ENCODE measurements at places on chromosomes 1 and 21.

DNA sequence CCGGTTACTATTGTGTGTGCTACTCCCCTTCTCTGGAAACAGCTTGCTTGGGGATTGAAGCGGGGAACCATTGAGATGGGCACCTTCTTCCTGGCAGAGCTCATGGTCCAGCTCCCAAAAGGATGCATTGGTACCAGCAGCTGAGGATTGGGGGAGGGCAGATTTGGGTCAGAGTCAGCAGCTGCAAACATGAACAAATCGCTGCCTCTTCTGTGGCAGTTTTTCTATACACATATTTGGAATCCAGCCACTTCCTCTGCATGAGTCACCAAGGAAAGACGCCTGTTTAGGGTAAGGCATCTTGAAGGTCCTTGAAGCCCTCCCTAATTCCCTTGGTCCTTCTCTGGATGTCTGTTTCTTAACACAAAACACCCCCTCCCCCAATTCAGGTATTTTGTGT is 104.7 kb downstream of the DAB1 start:
- no peak for DNase-seq

- no peak for DNase-seq
These were observed 52.2 kb downstream of the PHACTR4 start for GRCh38 chr1:28421744-28422143.

GRCh38 chr1:112322983-112323678 is 72.9 kb upstream of the CTTNBP2NL start:
- DNase-seq: no peak

DNA sequence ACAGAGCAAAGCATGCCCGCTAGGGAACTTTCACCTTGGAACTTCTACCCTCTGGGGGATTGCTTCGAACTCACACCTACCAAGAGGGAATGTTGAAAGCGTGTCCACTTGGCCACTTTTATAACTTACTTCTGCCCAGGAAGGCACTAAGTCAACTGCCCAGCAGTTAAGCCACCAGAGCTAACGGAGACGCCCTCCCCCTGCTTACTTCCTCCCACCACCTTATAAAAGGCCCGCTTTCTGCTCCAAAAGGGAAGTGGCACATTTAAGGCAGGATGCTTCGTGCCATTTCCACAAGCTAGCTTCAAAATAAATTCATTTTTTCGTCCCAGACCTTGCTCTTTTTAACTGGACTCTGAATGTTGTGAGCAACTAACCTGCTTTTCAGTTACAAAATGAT is 3.2 kb upstream of the AK2 start:
- no peak for DNase-seq

GRCh38 chr21:35743571-35743970 is 316.8 kb downstream of the SETD4 start:
- DNase-seq: no peak

DNA sequence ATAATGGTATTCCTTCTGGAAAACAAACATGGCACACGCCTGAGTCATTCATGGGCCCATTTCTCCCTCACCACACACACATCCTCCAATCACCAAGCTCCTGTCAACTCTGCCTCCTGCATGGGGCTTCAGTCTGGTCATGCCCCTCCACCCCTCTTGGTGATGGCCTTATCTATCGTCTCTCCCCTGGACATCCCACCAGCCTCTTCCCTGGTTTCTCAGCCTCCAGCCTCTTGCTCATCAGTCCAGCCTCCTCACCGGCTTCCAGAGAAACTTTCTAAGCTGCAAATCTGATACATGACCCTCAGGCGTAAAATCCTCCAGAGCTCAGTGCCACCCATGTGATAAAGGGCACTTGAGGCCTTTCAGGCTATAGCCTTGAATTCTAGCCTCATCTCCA is 243.9 kb downstream of the FOXD2 start:
- no peak for DNase-seq

GRCh38 chr21:45178971-45179370 is 104.6 kb downstream of the ADARB1 start:
- no peak for DNase-seq

- no peak for DNase-seq
These were observed 87.3 kb upstream of the CD53 start for GRCh38 chr1:110785612-110786011.

DNA sequence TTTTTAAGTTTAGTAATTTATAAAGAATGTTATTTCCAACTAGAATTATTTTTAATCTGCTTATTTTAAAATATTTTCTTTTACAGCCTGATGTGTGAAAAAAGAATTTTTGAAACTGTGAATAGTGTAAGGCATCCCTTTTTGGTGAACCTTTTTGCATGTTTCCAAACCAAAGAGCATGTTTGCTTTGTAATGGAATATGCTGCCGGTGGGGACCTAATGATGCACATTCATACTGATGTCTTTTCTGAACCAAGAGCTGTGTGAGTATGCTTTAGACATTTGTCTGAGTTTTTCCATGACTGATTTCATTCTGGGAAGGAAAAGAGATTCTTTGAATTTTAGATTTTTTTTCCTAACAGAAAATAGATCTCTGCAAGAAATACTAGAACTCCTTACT is 77.9 kb downstream of the GTF2B start:
- DNase-seq: no peak

GRCh38 chr1:240572328-240572727 is 39.6 kb downstream of the GREM2 start:
- DNase-seq: no peak

DNA sequence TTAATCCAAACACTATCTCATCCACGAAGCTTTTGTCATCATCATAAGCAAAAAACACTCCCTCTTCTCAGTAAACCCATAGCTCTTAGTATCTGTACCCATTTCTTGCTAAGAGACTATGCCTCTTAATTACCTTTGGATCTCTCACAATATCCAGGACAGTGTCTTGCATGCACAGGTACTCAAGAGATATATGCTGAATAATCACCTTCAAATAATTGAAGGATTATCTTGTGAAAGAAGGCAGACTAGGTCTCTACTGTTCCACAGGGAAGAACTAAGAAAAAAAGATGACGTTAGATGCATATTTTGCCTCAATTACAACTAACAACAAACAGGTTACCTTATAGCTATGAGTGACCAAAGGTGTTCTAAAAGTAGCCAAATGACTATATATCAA is 11.5 kb downstream of the FOXJ3 start:
- no peak for DNase-seq

- no peak for DNase-seq
These were observed 20.1 kb downstream of the PRKACB start for GRCh38 chr1:84164161-84164560.

GRCh38 chr1:44817771-44818495 is 9.6 kb downstream of the BTBD19 start:
- no peak for DNase-seq

GRCh38 chr1:202954057-202954745 is 3.9 kb downstream of the ADIPOR1 start:
- no peak for DNase-seq

DNA sequence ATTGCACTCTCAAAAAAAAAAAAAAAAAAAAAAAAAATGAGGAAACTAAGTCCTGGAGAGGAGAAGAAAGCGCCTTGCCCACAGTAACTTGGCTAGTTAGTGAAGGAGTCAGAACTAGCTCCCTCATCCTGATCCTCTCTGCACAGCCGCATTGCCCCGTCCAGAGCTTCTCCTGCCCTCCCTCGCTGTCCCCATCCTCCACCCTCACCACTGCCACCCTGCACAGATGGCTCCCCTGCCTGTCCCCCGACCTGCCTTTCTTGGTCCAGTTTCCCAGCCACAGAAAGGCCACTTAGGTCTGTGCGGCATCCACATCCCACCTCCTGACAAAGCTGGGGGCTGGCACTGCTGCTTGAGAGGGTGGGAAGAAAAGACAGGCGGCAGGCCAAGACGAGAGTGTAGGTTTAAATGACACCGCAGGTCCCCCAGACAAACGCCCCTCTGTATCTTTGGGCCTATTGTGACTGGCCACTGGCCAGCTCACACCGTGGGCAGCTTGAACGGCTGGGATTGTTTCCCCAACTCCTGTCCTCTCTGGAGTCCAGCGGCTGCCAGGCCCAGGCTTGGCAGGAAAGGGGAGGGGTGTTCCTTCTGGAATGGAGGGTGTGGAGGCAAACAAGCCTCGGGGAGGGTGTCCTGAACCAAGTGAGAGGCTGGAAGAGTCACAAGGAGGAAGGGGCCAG is 20.2 kb downstream of the NCMAP start:
- no peak for DNase-seq

DNA sequence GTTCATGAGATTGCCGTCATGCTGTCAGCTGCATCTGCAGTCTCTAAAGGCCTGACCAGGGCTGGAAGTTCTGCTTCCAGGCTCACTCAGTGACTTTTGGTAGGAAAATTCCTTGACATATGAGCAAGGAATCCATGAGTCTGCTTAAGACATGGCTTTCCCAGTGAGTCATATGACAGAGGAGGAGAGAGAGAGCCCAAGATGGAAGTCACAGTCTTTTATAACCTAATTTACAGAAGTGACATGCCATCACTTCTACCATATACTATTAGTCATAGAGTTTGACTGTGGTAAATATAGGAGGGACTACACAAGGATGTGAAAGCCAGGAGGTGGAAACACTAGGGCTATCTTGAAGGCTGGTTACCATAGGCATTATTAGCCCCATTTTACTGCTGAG is 115.2 kb downstream of the ROR1 start:
- DNase-seq: no peak

DNA sequence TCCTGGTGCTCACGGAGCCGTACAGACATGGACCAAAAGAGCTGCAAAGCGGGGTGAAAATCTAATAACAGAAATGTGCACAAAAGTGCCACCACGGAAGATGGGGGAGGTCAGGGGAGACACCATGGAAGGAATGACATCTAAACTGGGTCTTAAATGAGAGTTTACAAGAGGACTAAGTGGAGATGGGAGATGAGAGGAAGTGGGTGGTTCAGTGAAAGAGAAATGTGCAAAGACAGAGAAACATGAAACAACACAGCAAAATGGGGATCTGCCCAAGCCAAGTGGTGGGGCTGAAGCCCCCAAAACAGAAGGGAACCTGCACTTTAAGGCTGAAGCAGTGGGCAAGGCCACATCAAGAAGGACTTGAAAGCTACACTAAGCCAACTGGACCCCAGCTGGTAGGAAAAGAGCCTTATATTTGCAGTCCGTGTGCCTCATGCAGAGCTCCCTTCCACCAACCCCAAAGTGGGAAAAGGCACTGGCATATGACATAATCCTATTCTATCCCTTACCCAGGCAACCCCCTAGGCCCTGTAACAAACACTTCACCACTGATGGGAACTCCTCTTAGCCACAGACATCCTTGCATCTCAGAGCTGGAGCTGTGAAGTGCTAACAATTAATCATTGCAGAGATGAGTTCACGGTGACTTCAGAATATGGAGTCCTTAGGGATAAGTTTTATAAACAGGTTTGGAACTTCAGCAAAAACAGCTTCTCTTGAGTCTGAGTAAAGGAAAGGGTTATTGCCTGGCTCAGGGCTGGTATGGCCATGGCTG is 198.6 kb upstream of the EDN2 start:
- DNase-seq: no peak

DNA sequence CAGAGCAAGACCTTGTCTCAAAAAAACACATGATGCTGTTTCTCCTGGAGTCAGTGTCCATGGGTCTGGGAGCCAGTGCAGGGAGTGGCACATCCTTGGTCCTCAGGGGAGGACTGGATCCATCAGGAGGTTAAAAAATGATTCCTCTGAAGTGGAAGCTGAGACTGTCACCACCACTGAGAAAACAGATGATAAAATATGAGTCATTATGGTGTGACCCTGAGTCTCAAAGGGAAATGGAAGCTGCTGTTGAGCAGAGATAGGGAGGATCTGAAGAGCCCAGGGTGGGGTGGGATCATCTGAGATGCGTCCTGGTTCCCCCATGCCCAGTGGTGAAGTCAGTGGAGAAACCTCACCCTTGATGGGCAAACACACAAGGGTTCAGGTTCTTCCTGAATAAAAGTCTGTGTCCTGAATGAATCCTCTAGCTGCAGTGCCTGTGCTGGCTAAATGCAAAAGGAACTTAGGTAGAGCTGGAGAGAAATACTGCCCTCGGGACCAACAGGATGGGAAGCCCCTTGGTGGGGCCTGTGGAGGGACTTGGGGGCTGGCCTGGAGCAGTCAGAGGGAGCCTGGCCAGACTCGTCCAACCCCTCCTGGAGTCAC is 61.6 kb upstream of the TENT5B start:
- DNase-seq: no peak

DNA sequence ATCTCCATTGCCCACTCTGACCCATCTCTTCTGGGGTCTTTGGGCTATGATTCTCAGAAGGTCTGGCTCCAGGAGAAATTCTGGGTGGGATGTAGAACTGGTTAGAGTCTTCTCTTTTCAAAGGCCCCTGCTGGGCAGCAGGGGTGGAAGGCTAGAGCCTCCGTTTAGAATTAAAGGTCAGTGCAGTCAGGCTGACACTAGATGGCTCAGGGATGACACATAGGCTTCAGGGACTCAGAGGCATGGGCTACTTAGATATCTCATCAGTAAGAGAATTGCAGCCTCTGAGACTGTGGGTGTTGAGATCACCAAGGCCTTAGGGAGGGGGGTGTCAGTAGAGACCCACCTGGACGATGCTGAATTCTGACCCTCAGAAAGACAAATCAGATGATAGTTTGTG is 12.6 kb upstream of the PPM1J start:
- DNase-seq: no peak

GRCh38 chr1:1356166-1356795 is 2.1 kb downstream of the MXRA8 start:
- DNase-seq: no peak

GRCh38 chr1:61612602-61613001 is 112.3 kb downstream of the TM2D1 start:
- DNase-seq: no peak

All from activated CD4-positive, CD25-positive, alpha-beta regulatory T cell (primary cell).